ENCODE measurements at places on chromosomes 2 and 18.

DNA sequence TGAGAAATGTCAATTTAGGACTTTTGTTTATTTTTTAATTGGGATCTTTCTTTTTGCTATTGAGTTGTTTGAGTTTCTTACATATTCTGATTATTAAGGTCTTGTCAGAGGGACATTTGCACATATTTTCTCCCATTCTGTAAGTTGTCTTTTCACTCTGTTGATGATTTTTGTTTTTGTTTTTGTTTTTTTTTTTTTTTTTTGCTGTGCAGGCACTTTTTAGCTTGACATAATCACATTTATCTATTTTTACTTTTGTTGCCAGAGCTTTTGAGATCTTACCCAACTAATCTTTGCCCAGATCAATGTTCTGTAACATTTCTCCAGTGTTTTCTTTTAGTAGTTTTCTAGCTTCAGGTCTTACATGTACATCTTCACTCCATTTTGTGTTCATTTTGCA, 166.6 kb downstream of the EPHA4 start:
- DNase-seq: no peak

DNA sequence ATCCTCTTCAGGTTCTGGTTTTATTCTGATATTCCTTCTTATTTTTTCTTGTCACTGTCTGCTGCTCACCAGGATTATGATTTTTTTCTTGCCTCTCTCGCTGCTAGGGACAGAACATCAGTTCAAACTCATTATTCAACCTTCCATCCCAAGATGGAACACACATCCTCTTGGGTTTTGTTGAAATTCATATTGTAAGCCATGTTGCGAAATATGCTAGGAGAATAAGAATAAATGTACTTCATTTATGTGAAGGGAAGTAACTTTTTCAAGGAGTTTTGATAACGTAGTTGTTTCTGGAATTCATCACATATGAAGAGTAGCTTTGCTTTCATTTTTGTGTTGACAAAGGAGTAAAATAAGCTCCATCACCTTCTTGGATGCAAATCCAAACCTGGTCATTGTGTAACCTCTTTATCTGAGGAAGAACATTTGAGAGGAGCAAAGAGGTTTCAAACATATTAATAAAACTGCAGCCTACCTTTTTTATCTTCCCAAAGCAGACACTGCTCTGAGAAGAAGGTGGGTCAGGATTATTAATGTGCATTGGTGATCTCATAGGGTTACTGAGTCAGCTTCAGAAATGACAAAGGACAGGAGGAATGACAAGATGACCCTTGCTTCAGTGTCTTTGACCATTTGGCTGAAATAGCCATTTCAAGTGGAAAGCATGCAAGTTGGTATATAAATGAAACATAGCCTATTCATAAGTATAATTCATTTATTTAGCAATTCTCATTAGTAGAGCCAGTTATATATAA, 280.0 kb downstream of the GULP1 start:
- DNase-seq: no peak

- DNase-seq: no peak
Measured at GRCh38 chr2:176562359-176563078, 293.3 kb downstream of the MTX2 start.

GRCh38 chr18:70372450-70373041, 83.7 kb downstream of the SOCS6 start:
- no peak for DNase-seq

DNA sequence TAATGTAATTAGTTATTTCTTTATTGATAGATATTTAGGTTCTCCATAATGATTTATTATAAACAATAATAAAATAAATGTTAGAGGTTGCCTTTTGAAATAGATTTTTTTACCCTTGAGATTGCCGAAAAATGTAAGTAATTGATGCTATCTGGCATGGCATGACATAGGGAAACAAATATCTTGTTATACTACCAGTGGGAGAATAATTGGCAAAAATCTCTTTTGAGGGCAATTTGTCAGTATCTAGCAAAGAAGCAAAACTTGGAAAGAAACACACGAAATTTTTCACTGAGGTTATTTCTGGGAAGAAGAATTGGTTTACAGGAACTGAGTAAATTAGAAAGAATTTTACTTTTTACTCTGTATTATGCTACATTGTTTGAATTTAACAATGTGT, 547.2 kb upstream of the SETBP1 start:
- no peak for DNase-seq

DNA sequence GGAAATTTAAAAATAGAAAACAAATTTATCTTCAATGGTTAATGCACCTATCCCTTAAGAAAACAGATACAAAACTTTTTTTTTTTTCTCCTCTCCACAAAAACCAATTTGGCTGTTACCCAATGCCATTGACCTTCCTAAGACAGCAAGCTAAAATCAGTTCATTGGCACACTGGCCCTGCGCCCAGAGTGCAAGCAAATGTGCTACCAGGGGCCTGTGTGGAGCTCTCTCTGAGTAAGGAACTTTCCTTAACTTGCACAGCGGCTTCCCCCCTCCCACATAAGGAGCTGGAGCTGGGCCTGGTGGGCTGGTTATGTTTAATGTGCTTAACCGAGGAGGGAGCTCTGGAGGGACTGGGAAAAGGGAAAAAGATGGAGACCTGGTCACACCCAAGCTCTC, 17.6 kb upstream of the POU3F3 start:
- DNase-seq: no peak

GRCh38 chr2:185980944-185981343, 242.3 kb downstream of the FSIP2 start:
- DNase-seq: no peak

DNA sequence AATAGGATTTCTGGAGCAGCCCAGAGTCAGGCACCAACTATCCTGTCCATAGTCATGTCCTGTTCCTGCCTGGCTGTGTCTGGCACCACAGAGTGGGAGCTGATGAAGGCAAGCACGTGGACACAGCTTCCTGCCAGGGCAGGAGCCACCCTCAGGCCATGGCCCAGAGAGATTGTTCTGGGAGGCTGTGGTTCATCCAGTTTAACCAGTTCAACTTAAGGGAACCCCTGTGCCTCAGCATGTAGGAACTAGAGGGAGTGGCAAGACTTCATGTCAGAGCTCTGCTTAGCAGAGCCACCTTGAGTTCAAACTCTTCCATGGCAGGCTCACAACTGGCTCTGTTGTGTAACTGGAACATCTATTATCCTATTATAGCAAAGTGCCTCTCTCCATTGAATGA, 73.2 kb upstream of the NCKAP5 start:
- no peak for DNase-seq

DNA sequence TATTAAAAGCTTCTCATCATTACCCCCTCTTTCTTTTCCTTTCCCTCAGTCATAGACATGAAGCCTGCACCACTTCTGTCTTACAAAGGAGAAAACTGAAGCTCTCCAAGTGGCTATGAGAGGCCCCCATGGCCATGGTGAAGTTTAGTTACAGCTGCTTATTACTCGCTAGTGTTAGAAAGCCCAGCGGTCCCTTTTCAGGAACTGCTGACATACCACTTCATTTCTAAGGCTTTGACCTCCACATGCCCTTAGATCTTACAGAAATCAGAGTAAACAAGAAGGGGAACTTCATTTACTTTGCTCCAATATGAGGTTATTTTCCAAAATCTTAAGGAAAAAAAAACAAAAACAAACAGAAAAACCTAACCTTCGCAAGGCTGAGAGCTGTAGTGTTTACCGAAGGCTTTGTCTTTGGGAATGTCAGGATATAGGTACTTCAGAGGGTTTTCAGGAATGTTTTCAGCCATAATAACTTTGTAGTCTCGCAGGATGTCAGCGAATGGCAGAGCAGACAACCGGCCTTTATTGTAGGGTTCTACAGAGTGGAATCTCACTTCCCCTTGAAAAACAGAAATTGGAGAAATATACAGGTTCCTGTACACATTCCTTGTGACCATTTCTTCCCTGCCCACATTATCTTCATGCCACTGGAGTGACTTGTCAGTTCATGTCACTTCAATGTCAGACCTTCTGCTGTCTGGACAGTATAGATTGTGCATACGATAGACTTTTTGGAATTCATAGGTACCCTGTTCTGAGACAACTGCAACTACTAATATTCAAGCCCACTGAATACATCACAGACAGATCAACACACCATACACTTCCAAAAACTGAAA, 18.8 kb upstream of the STAT1 start:
- DNase-seq: no peak

GRCh38 chr2:127623388-127624319, 22.3 kb upstream of the GPR17 start:
- DNase-seq: no peak

DNA sequence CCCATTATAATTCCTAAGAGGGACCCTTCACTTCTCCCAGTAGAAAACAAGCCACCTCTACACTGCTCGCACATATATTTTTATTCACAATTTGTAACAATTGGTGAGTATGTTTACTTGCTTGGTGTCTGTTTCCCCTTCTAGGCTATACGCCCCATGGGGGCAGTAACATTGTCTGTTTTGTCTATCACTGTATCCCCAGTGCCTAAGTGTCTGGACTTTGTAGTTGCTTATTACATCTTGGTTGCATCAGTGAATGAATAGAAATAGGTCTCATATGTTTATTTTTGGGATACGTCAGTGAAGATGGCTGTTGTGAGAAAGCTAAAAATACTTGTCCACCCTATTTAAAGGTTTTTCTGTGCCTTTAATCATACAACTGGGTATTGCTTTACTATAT, 87.4 kb upstream of the ITGB6 start:
- DNase-seq: no peak

DNA sequence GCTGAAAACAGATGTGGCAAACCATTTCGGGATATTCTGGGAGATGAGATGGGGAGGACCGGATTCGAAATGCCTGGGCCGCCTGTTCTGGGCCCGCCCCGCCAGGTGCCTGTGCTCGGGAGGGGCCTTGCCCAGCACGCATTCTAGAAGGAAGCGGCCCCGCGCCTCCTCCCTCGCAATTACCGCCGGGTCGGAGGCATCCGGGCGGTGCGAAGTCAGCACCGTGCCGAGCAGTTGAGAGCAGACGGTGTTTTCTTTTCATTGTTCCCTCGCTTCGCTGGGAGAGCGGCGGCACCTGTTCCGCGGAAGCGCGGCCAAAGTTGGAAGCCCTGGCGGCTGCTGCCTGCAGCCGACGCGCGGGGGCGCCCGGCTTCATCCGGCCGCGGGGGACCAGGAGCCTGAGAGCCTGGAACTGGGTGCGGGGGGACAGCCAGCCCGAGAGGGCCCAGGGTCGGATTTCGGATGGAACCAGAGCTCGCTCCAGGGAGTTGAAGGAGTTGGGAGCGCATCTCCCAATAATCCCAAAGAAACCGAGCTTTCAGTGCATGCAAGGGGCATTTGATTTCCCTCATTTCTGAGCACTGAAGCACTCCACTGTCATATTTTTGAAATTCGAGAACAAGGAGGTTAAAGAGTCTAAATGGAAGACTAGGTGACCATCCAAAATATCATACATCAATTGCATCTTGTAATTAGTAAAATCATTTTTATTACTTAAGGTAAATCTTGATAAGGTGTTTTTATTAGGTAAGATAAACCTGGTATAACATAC, 241.8 kb upstream of the RAB12 start:
- DNase-seq: no peak

DNA sequence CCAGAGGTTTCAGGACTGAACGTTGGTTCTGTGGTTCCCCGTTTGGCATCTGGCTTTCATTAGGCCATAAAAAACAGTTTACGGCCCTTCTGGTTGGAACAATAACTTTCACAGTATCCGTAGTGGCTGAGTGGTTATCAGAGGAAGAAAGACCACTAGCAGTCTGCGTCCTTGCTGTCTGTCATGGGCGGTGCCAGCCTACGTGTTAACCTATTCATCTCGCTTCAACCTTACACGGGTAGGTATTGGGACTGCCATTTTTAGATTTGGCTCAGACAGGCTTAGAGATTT, 42.6 kb upstream of the ROCK2 start:
- DNase-seq: no peak

DNA sequence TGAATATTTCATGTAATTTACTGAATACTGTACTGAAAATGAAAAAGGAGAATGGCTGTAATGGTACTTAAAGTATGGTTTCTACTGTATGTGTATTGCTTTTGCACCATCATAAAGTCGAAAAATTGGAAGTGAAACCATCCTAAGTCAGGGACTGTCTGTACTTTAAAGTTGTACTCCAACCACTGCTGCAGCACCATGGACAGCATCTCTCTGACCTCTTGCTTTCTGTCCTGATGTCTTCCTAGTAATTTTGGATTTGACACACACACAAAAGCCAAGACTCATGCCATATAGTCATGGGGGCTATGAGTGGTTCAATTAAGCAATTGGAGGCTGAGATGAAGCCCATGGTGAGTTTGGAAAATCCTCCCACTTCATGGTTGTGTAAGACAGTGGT, 256.3 kb upstream of the PKDCC start:
- no peak for DNase-seq

- DNase-seq: no peak
Measured at GRCh38 chr18:9571546-9571945, 42.8 kb downstream of the PPP4R1 start.

- DNase-seq: no peak
Measured at GRCh38 chr2:24820175-24820513, 26.9 kb downstream of the CENPO start.

- DNase-seq: no peak
Measured at GRCh38 chr18:45619062-45619825, 4.0 kb downstream of the SLC14A2 start.

DNA sequence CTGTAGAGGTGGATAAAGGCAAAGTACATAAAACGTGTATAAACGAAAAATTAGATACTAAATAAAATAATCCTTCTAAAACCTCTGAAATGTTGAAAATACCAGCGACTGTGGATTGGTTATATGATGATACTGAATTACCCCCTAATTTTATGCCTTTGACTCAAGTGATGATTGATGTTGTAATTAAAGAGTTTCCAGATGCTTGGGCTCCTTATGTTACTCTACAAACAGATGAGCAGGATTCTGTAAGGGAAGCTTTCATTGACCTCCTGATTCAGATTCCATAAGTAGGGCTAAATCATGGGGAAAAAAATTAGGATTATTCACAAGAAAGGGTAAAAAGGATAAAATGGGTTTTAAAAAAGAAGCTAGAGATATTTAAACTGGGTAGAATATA, 418.2 kb upstream of the SLC39A10 start:
- no peak for DNase-seq

DNA sequence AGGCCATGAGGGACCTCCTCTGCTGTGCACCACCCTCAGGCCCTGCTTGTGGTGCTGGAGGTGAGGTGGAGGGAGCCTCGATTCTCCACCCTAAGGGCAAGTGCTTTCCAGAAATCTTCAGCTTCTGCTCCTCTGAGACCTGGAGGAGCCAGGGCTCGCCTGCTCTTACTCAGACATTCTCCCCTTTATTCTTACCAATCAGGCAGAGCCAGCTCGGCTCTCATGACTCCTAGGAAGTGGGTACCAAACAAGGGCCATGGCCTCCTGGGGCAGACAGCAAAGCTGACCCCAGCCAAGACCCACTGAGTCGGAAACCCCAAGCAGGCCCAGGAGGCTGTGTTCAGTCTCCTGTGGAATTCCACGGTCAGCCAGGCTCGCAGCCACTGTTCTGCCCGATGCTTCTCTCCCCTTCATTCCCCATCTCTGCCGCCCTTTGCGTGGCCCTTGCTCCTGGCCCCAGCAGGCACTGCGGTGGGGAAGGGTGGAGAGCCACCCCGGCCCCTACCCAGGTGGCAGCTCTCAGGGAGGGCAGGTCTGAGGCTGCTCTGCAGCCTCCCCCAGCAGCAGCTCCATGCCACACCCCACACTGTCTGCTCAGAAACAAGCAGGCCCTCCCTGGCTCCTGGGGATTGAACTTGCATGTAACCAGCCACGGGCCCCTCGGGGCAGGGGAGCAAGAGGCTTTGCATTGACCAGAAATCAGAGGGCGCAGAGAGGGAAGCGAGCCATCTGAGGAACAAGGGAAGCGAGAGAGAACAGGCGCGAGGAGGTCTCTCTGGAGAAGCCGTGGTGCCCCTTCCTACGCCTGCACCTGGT, 24.0 kb downstream of the HS1BP3 start:
- no peak for DNase-seq
